SJCRH30 (cell line): ENCODE measurements at places on chromosomes 16 and 17.
A peak's percentile ranks its signal among the peaks of the same experiment; 100 is the strongest.

GRCh38 chr17:81094509-81095382, 59.8 kb downstream of the BAIAP2 start:
- DNase-seq = peak; percentile 99

DNA sequence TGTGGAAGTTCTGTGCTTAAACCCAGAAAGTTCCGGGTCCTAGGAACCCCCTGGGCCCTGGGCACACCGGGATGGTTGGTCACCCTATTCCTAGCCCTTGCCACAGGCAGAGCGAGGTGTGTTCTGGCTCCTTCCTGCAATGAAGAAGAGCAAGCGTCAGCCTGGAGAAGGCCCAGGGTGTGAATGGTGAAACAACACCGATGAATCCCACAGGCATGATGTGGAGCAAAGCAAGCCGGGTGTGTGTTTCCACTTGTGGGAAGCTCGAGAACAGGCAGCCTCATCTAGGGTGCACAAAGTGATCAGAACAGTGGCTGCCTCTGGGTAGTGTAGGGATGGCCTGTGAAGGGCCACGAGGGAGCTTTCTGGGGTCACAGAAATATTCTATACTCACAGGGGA, 13.8 kb downstream of the KCNG4 start:
- DNase-seq = no peak

GRCh38 chr16:22324787-22325597, 27.8 kb downstream of the POLR3E start:
- DNase-seq = no peak

DNA sequence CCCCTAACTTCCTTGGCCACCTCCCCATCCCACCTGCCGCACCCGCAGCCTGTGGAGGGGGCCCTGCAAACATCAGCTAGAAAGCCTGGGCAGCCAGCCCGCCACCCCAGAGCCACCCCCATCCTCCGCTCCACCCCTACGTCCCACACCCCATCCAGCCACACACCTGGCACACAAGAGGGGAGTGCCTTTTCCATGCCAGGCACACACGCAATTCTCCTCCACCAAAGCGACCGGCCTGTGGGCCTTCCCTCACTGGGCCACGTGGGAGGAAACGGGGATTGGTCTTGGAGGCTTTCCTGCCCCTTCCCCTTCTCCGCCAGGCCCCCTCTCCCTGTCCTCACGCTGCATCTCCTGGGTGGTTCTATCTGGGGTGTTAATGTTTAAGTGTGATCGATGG, 48.7 kb upstream of the TNRC6C start:
- DNase-seq = no peak

- DNase-seq = no peak
These were observed 97.6 kb upstream of the DNAH17 start for GRCh38 chr17:78674595-78675315.

DNA sequence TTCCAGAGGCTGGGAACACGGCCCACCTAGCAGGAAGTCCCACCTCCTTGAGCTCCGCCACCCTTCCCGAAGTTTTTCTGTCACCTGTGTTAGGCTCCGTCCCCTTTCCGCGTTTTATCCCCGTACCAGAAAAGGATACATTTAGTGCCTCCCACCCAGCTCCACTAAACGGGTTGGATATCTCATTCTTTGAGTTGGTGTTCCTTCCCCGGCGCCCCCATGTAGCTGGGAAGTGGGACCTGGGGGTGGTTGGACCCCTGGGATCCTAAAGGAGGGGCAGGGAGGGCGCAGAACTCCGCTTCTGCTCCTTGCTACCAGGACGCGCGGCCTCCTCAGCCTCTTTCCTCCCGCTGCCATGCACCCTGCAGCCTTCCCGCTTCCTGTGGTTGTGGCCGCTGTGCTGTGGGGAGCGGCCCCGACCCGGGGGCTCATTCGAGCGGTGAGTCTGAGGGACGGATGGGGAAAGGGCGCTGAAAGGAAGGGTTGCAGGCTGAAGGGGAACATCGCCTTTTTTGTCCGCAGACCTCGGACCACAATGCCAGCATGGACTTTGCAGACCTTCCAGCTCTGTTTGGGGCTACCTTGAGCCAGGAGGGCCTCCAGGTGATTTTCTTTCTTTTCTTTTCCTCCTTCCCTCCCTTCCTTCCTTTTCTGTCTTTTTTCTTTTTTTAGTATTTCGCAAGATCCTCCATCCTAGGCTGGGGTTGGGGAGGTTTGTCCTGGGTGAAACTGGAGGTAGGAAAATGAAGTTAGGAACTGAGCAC, 669 bp downstream of the RNF167 start:
- DNase-seq = peak; percentile 81

DNA sequence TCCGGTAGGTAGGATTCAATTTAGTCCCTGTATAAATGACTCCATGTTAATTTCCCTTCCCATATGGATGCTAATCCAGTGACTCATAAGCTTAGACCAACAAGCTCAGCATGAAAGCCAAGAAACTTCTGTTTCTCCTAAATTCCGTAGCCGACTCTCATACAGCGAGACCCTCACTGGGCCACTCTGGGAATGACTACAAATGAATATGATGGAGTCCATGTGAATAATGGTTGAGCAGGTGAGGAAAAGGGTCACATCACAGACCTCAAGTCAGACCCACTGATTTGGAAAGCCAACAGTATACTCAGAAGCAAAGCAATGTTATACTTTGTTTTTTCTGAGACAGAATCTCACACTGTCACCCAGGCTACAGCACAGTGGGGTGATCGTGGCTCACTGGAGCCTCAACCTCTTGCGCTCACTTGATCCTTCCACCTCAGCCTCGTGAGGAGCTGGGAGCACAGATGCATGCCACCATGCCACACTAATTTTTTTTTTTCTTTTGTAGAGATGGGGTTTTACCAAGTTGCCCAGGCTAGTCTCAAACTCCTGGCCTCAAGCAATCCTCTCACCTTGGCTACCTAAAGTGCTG, 14.6 kb downstream of the RSL1D1 start:
- no peak for DNase-seq

GRCh38 chr17:68961214-68961882, 6.2 kb upstream of the ABCA8 start:
- no peak for DNase-seq

DNA sequence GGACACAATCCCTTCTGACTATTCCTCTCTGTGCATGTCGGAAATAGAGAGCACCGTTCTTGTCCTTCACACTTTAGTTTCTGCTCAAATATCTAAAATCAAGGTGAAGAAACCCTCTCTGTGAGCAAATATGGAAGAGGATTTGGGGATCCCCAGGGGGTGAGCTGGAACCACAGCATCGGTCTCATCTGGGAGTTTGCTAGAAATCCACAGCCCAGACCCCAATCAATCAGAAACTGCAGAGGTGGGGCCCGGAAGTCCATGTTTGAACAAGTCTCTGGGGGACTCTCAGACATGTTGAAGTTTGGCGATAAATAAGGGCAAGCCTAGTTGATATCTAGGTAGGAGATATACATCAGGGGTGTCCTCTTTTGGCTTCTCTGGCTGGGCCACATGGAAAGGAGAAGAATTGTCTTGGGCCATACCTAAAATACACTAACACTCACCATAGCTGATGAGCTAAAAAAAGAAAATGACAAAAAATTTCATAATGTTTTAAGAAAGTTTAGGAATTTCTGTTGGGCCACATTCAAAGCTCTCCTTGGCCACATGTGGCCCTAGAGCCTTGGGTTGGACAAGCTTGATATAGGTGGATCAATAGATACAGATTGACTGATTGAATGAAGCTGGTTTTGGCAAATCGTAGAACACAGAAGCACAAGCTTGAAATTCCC, 168.0 kb upstream of the FOXF1 start:
- no peak for DNase-seq

- no peak for DNase-seq
These were observed 10.5 kb downstream of the PDILT start for GRCh38 chr16:20393801-20394577.

DNA sequence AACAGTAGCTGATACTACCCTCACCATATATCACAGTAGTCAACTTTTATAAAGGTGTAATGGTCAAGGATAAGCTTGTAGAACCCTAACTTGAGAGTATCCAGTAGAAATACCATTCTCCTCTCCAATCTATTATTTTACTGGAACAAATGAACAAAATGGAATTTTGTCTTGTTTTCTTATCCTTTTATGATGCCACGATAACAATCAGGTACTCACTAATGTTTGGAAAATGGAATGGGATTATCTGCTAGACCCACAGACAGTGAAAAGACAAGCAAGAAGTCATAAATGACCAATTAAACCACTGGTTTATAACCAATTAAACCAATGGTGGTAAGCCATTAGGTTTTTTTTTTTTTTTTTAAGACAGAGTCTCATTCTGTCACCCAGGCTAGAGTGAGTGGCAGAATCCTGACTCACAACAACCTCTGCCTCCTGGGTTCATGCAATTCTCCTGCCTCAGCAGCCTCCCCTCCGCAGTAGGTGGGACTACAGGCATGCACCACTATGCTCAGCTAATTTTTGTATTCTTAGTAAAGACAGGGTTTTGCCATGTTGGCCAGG, 10.4 kb downstream of the GPATCH8 start:
- DNase-seq = no peak

DNA sequence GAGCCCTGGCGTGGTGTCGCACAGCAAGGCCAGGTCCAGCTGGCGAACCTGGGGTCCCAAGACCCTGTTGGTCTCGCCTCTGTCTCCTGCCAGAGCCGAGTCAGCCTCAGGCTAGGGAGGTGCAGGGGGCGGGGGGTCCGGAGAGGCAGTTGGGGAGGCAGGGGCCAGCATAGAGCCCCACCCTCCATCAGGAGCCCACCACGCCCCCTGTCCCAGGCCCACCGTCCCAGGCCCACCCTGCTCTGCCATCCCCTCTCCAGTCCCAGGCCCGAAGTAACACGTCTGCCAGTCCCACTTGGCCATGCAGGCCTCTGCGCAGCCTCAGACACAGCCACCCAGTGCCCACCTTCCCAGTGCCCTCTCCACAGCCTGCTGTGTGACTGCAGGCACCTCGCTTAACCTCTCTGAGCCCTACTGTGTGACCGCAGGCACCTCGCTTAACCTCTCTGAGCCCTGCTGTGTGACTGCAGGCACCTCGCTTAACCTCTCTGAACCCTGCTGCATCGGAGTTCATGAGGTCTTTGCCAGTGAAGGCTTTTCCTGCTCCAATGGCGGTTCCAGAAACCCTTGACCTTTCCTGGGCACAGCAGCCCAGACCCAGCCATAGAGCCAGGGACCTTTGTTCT, 29.3 kb downstream of the ZNF469 start:
- no peak for DNase-seq

GRCh38 chr17:50609380-50610074, 25.2 kb upstream of the ABCC3 start:
- DNase-seq = no peak

- DNase-seq = no peak
These were observed 500.2 kb downstream of the SHISA9 start for GRCh38 chr16:13401641-13402040.

DNA sequence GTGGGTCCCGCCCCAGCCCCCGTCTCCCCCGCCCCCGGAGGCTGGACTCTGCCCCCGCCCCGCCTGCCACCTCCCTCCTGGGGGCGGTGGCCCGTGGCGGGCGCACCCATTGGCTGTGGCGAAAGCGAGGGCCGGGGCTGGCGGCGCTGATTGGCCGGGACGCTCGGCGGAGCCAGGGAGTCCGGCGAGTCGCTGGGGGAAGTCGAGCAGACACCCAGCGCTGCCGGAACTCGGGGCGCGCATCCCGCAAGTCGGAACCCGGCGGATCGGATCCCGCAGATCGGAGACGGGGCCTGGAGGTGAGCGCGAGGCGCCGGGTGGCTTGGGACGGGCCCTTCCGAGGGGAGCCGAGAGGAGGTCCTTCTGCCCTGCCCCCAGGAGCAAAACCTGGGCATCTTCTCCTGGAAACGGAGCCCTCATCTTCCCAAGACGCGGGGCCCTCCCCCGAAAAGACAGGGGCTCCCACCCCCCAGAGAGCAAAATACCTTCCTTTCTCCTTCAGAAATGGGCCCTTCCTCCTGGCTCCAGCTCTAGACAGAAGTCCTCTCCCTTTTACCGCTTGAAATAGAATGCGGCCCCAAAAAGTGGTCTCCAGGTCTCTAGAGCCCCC, at the start of gene ABAT:
Gene ABAT, plus strand, starts transcription at position 205 of the 610 bp plus-strand sequence. CDS start 61,123 bp downstream, outside the sequence.
- DNase-seq = peak; percentile 87

- DNase-seq = peak; percentile 89
These were observed at the start of gene CYB5D1 for GRCh38 chr17:7857713-7858521. Gene CYB5D1 (plus strand): TSS chr17:7858003. CDS start chr17:7858135, 132 bp downstream.

DNA sequence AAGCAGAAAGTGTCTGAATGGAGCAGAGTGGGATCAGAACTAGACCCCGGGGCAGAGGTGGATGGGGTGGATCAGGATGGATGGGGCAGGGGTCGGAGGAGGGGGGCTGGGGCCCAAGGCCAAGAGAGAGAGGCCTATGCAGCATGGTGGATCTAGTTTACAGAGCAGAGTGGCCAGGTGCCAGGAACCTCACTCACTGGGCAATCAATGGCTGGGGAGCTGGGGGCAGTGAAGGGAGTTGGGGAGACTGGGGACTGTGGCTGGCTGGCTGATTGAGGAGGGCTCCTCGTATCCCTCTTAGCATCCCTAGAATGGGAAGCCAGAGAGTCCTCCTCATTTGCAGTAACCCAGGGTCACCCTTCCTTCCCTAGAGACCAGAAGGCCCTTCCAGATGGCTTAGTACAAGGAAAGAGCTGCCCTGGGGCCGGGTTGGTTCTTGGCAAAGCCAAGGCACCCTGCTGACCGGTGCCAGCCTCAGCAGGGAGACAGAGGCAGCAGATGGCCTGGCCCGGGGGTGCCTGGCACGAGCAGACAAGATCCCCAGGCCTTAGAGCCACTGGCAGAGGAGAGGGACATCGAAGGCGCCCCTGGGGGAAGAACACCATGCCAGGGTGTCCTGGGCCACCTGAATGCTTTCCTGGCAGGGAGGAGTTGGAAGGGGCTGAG, 36.8 kb downstream of the SRCIN1 start:
- DNase-seq = no peak

DNA sequence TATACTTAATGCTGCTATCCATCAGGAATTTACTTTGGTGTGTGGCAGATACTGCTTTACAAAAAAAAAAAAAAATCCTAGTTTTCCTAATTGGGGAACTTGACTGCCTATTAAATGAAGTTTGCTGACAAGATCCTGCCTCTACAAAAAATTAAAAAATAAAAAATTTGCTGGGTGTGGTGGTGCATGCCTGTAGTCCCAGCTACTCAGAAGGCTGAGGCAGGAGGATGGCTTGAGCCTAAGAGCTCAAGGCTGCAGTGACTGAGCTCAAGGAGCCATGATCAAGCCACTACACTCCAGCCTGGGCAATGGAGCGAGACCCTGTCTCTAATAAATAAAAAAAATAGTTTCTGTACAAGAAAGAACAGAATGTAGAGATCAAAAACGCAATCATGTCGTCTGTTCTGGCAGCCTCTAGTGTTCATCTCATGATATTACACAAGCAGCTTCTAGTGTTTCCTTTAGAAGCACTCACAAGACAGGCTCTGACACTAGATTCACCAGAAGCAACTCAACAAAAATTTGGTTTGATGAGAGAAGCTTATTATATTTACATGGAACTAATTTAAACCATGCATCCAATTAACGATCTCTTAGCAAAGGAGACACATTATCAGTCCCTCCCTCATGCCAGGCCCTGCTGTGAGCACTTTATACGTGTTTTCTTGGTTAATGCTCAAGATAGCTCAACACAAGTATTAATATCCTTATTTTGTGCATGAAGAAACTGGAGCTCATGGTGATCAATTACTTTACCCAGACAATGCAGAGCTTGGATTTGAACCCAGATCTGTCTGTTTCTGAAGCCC, 6.8 kb upstream of the KRTAP17-1 start:
- DNase-seq = peak; percentile 54

GRCh38 chr17:82376042-82376730, 4.6 kb downstream of the UTS2R start:
- peak; percentile 19 for DNase-seq
